ENCODE measurements at places on chromosomes 1 and 21.
A peak's percentile ranks its signal among the peaks of the same experiment; 100 is the strongest.

DNA sequence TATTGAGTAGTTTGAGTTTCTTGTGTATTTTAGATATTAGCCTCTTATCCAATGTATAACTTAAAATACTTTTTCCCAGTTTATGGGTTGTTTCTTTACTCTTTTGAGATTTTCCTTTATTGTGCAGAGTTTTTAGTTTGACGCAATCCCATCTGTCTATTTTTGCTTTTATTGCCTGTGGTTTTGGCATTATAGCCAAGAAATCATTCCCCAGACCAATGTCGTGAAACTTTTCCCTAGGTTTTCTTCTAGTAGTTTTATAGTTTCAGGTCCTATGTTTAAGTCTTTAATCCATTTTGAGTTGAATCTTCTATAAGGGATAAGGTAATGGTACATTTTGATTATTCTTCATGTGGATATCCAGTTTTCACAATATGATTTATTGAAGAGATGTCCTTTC lies 87.6 kb downstream of the LEPR start:
- no peak for DNase-seq

DNA sequence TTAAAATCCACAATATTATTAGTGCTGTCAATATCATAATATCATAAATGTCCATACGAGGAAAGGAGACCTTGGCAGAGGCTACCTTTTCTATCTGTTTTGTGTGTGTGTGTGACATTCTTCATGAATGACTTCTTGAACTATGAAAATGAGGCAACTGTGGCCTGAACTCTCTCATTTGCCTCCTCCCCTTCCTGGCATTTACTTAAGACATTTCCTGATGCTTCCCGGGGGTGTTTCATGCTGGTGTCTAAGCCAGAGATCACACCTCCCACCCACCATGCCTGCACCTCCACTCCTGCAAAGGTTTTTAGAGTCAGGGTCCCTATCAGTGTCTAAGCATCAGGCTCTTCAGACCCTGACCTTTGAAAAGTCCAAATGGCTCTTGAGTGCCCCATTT lies 420.9 kb downstream of the KIF26B start:
- DNase-seq: no peak

- peak; percentile 51 for DNase-seq
Measured at GRCh38 chr1:180188091-180188506, 33.4 kb downstream of the QSOX1 start.

DNA sequence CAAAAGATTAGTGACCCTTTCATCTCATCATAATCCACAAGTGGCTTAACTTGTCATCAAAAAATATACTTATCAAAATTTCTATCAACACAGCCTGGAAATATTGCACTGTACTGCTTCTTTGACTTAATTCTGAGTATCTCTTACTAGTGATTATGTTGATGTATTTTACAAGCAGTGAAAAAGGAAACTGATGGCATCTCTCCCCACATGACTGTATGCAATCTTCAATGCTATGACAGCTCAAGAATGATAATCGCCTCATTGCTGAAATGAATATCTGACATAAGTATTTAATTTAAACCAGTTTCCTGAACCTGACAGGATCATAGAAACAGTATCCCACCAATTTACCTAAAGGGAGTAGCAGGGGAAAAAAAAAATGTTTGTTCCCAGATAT lies 79.5 kb downstream of the DPYD start:
- no peak for DNase-seq

DNA sequence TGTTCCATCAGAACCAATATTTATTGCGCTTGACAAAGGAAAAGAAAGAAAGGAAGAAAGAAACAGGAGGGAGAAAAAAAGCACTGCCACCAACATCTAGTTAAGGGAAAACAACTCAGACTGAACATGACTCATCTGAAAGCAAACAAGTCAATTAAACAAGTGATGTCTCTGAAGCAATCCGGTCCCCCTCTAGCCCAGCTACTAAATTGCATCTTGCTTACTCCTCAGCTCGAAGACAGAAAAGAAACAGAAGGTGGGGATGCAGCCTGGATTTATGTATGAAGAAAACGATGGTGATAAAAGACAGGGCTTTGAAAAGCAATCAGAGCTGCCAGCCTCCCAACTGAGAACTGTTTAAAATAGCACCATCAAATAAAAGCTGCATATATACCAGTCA lies 188.2 kb downstream of the OMA1 start:
- no peak for DNase-seq

- DNase-seq: no peak
Measured at GRCh38 chr1:151711044-151711800, 5.4 kb downstream of the CELF3 start.

- no peak for DNase-seq
Measured at GRCh38 chr1:84436876-84437655, 38.8 kb downstream of the DNASE2B start.

DNA sequence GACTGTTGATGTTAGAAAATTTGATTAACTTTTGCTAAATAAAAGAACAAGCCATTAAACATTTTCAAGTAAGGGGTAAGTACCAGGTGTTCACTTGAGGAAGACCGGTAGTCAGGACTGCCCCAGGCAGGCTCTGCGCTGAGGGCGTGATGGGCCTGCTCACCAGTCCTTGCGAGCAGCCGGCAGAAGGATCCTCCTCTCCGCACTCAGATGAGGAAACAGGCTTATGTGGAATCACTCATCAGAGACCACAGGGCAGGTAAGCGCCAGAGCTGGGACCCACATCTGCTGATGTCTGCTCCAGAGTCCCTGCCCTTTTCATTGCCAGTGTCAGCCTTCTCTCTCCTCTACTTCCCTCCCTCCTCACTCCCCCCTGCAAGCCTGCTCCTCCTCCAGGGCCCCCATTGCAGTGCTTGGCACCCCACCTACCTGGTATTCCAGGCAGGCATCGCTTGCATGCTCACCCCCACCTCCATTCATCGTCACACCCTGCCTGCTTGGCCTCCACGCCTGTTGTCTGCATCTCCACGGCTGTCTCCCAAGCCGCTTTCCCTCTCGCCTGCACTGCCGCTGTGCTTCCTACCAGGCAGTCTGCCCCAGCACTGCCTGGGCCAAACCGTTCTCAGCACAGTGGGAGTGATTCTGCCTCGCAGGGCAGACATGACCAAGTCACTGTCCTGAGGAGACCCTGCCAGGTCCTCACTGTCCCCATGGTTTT lies 24.7 kb upstream of the KDM4A start:
- DNase-seq: no peak

DNA sequence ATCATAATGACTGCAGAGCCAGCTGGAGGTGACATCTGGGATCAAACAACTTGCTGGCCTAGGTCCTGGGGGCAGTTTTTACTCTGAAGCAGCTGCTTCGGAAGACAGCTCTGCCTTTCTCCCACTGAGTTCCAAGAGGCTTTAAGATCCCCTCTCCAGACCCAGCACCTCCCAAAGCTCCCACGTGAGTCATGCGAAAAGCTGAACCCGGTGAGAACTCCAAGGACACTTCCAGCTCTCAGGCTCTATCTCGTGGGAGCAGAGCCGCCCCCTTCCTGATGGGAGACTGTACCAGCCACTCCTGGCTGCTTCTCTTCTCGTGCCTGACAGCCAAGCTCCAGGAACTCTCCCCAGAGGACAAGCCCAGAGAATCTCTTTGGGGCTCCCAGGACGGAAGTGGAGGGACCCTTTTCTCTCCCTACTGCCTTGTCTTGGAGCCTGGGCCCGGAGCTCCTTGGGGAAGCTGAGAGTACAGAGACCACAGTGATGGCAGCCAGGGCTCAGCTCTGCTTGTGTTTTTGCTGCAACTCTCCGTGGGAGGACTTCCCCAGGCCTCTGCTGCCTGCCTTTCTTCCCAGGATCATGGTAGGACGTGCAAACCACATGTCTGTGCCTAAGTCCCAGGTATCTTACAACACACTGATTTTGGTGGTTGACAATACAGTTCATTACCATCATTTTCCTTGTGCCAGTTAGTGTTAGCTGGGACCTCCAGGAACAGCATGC lies 40.6 kb downstream of the STUM start:
- no peak for DNase-seq

DNA sequence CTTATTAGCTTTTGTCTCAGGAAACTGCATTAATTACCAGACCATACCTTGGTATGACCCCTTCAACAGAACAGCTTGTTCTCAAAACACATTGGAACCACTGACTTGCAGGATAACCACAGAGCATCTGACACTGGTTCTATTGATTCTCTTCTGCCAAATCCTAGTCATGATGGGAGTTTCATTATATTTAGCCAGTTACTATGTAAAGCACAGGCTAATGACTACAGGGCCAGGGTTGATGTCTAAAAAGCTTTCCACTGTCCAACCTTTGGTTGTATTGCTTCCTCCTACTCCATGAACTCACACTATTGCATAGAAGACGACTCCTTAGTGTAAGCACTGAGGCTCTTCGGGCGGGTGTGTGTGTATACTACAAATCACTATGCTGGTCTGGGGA lies 3.8 kb downstream of the STMN1 start:
- no peak for DNase-seq

- DNase-seq: no peak
Measured at GRCh38 chr1:232594768-232595698, 34.9 kb downstream of the SIPA1L2 start.

DNA sequence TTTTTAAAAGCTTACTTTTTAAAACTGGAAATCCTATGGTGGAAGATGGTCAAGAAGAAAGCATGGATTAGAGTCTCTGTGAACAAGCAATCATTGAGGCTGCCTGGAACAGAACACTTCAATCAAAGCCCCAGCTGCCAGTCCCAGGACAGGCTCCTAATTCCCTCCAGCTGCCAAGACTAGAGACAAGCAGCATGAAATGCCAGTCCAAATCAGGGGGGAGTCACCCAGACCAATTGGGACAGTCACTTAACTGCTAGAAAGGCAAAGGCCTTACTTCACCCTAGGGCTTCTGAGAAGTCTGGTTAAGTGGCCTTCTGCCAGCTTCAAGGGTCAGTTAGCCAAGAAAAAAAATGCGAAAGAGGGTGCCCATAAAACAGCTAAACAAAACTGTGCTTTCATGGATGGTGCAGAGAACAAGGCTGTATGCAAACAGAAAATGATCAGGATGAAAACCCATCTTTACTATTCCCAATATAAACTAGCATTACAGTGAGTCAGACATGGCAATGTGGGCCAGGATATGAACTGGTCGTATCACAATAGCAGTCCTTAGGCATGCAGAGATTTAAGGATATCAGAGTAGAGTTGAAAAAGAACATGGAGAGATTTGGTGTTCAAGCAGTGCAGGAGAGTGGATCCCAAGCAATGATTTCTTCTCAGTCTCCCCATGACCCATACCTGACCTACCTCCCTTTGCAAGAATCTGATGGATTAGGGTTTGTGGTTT lies 31.0 kb upstream of the MAN1A2 start:
- DNase-seq: no peak

DNA sequence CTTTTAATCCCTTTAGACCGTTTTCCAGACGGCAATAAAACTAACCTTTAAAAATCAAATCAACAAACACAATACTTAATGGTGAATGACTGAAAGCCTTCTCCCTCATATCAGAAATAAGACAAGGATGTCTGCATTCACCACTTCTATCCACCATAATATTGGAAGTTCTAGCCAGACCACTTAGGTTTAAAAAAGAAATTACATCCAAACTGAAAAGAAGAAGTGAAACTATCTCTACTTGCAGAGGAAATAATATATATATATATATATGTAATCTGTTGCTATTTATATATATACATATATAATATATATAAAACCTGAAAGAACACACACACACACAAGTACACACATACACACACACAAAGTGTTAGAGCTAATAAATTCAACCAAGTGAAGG lies 100.4 kb downstream of the BRINP3 start:
- no peak for DNase-seq

DNA sequence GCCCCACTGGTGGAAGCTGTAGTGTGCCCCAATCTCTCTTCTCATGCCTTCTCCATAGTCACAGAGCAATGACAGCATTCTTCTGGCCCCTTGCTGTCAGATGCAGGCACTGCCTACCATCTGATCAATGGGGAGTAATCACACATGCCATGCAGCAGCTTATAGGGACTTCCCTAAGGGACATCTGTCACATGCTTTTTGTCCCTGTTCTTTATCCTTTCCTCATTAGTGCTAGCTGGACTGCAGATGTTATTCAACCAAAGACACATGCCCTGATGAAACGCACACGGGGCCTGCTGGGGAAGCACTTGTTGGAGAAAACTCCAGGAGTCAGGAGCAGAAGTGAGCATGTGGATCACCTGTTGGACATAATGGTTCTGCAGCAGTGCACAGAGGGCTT lies 108.7 kb downstream of the KCNJ15 start:
- DNase-seq: no peak

- DNase-seq: no peak
Measured at GRCh38 chr1:154578058-154578418, 10.5 kb downstream of the CHRNB2 start.

DNA sequence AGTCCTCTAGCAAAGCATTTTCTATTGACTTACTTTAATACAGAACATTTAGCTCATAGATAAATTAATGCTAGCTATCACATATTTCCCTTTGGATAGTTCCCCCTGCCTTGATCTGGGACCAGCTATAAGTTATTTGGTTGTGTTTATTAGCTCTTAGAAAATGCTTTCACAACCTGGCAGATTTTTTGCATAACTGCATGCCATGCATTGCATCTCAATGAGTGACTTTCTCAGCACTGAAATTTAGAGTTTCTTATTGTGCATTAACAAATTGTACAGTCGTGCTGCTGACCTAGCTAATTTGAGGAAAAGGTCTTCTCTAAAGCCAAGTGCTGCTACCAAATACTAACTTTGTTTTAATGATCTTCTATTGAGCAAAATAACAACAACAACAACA lies 164.8 kb downstream of the PLPPR5 start:
- no peak for DNase-seq

- no peak for DNase-seq
Measured at GRCh38 chr1:9534953-9535352, 4.3 kb upstream of the SLC25A33 start.

- DNase-seq: no peak
Measured at GRCh38 chr1:23069675-23070074, 50.4 kb downstream of the KDM1A start.

DNA sequence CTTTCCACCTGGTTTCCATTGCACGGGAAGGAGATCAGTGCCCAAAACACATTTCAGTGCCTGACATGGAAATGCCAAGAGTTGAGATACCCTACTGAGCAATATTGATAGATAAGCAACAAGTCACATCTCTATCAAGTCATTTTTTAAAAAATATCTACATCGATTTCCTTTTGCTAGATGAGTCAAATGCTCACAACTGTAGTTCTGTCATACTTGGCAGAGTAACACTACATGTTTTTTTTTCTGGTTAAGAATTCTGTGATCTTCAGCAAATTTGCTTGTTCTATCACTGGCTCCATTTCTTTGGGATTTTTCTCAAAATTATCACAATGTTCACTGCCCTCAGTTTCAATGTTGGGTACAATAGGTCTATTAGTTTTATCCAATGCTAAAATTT lies 145.4 kb downstream of the ZC3H11B start:
- no peak for DNase-seq
